ENCODE measurements at places on chromosomes 13 and 19.

DNA sequence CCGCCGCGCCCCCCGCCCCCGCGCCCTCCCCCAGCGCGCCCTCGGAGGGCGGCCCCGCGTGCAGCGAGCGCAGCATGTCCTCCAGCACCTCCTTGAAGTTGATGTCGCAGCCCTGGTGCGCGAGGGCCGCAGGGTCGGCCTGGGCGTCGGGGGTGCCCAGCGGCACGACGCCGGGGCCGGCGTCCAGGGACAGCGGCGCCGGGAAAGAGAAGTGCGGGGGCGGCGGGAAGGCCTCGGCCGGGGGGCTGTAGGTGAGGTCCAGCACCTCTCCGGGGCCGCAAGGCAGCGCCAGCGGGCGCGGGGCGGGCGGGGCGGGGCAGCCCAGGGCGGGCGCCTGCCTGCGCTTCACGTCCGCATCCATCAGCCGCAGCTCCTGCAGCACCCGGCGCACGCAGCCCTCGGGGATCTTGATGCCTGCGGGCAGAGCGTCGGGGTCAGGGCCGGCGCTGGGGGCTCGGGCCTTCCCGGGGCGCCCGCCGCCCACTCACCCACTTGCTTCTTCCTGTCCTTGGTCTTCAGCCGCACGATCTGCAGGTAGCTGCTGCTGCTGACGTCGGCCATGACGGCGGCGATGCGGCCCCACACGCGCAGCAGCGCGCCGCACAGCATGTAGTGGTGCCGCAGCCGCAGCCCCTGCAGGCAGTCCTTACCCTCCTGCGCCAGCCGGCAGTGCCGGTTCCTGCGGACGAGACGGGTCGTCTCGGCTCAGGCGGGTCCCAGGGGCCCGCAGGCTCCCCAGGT is 4.7 kb downstream of the GPX4 start:
- no peak for DNase-seq

DNA sequence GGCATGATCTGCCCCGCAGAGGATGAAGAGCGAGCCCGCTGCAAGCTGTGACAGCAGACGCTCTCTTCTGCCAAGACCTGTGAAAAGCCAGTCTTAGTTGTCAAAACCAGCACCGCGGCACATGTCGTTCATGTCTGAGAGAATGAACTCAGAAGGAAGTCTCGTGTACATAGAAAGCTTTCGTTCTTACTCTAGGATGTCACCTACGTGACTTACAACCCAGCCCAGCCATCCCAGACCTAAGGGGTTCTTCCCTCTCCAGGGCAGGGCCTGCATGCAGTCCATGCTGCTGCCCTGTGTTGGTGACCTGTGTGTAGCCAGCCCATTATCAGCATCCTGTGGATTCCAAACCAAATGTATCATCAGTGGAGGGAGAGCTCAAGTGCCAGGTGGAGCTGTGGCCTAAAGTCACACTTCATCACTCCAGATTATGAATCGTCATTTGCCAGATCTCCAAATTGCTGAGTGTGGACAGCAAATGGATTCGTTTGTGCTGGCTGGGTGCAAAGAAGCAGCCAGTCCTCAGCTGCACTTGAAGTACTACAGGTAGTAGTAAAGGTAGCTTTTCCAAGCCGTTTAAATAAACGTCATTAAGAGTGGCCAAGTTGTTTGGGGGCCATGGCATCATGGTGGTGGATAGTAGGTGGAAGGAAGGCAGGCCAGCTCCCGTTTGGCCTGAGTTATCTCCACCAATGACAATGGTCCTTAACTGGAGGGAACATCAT is 73.9 kb upstream of the GPR183 start:
- peak; percentile 76 for DNase-seq

- DNase-seq = no peak
Measured at GRCh38 chr13:27372896-27373295, 51.5 kb upstream of the GTF3A start.

GRCh38 chr13:98942997-98943396 is 34.9 kb downstream of the DOCK9 start:
- no peak for DNase-seq

DNA sequence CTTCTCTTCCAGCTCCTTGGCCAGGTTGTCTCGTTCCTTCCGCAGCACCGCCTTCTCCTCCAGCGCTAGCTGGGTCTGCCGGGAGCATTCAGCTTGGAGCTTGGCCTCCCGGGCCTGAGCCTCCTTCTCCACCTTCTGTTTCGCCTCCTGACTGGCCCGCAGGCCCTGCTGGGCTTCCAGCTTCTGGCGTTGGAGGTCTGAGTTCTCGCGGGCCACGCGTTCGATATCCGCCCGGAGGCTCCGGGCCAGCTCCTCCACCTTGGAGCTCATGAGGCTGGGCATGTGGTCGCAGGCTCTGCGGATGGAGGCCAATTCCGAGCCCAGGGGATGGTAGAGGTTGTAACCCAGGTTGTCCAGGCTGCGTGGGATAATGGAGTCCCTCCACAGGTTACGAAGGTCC is 11.8 kb downstream of the PLVAP start:
- no peak for DNase-seq

DNA sequence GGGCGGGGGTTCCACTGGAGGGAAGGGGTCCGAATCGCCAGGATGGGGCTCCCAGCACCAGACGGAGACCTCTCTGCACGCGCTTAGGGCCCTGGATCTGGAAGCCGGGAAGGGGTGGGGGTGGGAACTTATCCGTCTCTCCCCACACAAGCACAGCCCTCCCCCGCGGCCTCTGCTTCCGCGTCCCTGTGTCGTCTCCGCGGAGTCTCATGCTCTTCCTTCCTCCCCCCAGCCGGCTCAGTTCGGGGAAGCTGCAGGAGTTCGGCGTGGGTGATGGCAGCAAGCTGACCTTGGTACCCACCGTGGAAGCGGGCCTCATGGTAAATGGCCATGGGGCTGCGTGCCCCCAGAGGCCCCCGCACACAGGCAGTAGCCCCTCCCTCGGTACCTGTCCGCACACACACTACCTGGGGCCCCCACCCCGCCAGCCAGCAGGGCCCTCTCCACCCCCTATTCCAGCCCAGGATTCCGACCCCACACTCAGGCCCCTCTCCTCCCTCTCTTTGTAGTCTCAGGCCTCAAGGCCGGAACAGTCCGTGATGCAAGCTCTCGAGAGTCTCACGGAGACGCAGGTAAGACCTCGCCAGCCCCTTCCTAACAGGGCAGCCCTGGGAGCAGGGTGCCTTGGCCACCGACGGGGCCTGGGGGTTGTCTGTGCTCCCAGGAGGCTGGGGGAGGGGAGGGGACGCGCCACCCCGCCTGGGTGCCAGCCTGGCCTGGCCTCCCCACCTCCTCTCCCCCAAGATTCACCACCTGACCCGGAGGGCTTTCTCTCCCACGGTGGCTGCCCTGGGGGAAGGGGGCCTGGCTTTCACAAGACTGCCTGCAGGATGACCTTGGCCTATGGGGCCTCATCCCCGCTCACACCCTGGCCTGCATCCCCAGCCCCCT is 3.2 kb downstream of the MIDN start:
- DNase-seq = peak; percentile 82

GRCh38 chr19:42420055-42420544 is 7.1 kb downstream of the LIPE start:
- DNase-seq = peak; percentile 73

GRCh38 chr13:75724752-75725517 is 88.8 kb downstream of the LMO7 start:
- no peak for DNase-seq

DNA sequence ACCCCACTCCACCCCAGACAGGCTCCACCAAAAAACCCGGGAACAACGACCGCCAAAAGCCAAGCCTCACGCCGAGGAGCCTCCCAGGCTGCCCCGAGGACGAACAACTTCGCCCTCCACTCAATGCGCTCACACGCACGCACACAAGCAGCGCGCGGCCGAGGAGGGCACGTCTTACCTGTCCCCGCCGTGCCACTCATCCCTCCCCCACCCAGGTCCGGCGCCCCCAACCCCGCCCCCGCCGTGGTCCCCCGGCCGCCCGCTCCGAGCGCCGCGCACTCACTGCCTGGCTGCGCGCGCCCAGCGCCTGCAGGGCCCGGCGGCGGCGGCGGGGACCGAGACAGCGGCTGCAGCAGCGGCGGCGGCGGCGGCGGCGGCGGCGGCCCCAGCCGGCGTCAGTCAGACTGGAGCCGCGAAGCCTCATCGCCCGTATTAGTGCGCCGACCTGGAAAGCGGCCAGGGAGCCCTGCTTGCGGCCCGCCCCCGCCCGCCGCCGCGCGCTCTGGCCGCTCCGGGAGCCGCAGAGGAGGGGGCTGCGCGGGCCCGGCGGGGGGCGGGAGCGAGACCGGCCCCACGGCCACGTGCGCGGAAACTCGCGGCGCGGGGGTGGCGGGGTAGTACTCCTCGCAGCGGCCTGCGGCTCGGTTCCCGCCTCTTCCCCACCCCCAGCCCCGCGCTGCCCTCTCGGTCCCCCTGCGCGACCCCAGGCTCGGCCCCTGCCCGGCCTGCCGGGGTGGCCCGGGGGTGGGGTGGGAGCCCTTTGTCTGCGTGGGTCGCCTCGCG is at the start of gene SMAD9:
SMAD9 (minus strand) TSS at position 406 of the 783 bp plus-strand sequence. CDS start 40,549 bp downstream, outside the sequence.
- DNase-seq = no peak

DNA sequence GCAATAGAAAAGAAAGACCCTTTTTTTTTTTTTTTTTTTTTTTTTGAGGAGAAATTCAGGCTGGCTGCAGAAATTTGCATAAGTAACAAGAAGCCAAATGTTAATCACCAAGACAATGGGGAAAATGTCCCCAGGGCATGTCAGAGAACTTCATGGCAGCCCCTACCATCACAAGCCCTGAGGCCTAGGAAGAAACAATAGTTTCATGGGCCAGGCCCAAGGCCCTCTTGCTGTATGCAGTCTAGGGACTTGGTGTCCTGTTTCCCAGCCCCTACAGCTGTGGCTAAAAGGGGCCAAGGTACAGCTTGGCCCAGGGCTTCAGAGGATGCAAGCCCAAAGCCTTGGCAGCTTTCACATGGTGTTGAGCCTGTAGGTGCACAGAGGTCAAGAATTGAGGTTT is 88.4 kb upstream of the TPP2 start:
- DNase-seq = no peak
